ENCODE measurements at places on chromosomes 13 and 19. TPM values are rescaled to one million over a fixed set of nuclear protein-coding genes. Genes with fewer than 3 reads are reported as not detected.
A peak's percentile ranks its signal among the peaks of the same experiment; 100 is the strongest.

GRCh38 chr13:97387485-97387839 is 46.5 kb upstream of the RAP2A start:
- peaks cover 22% of the 10 kb centered on the region for H3K4me1 ChIP-seq
- H3K36me3 ChIP-seq: peaks cover 36% of the 10 kb centered on the region
- H3K4me3 ChIP-seq: no peak overlapping the region
- H3K27me3 ChIP-seq: no peaks in the 10 kb centered on the region

- H3K27ac ChIP-seq: no peak overlapping the region
- no peaks in the 10 kb centered on the region for H3K4me1 ChIP-seq
These were observed 29.4 kb upstream of the PTPRS start for GRCh38 chr19:5369962-5370367.

DNA sequence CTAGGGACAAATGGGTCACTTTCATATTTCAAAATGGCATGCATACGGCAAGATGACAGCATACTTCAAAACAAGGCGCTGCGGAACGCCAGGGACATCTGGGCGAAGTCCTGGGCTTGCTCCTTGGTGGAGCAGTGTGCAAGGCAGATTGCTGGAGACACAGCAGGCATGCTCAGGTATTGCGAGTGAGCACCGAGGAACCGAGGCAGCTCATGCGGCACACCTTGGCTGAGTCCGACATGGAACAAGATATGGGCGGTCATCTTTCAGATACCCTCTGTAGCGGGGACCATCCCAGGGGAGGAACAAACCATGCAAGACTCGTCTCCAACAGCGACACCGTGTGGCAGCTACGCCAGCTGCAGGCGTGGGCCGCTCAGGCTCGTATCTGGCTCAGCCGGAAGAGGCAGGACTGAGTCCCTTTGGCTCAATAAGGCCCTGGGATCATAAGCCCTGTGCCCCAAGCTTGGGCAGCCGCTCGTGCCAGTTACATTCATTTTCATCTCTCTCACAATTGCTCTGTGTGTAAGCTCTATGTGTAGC is 112.4 kb downstream of the NUFIP1 start:
- H3K4me1 ChIP-seq: peaks cover 9% of the 10 kb centered on the region
- H3K4me3 ChIP-seq: no peak overlapping the region
- no peaks in the 10 kb centered on the region for H3K27me3 ChIP-seq
- no peaks in the 10 kb centered on the region for H3K36me3 ChIP-seq
- DNase-seq: no peak
- no peak overlapping the region for H3K27ac ChIP-seq

- no peak overlapping the region for H3K4me3 ChIP-seq
These were observed 2.2 kb downstream of the IL11 start for GRCh38 chr19:55368106-55368505.

- no peak overlapping the region for H3K4me3 ChIP-seq
- H3K4me1 ChIP-seq: no peaks in the 10 kb centered on the region
- no peak for DNase-seq
- H3K36me3 ChIP-seq: peaks cover 25% of the 10 kb centered on the region
- no peak overlapping the region for H3K27ac ChIP-seq
These were observed 27.1 kb downstream of the RNASEH2B start for GRCh38 chr13:50936679-50937078.

GRCh38 chr13:101869553-101869952 is 417.1 kb downstream of the ITGBL1 start:
- no peak overlapping the region for H3K4me3 ChIP-seq
- no peak overlapping the region for H3K27ac ChIP-seq
- H3K4me1 ChIP-seq: no peaks in the 10 kb centered on the region
- peaks cover 46% of the 10 kb centered on the region for H3K27me3 ChIP-seq
- no peaks in the 10 kb centered on the region for H3K36me3 ChIP-seq
- DNase-seq: no peak

GRCh38 chr19:5098646-5099045 is 129.7 kb downstream of the KDM4B start:
- no peaks in the 10 kb centered on the region for H3K27me3 ChIP-seq
- H3K27ac ChIP-seq: no peak overlapping the region
- DNase-seq: no peak

- no peaks in the 10 kb centered on the region for H3K36me3 ChIP-seq
- H3K4me1 ChIP-seq: peaks cover 66% of the 10 kb centered on the region
- no peaks in the 10 kb centered on the region for H3K27me3 ChIP-seq
- H3K4me3 ChIP-seq: no peak overlapping the region
- DNase-seq: no peak
These were observed 25.3 kb downstream of the RASA3 start for GRCh38 chr13:114106991-114107685.

DNA sequence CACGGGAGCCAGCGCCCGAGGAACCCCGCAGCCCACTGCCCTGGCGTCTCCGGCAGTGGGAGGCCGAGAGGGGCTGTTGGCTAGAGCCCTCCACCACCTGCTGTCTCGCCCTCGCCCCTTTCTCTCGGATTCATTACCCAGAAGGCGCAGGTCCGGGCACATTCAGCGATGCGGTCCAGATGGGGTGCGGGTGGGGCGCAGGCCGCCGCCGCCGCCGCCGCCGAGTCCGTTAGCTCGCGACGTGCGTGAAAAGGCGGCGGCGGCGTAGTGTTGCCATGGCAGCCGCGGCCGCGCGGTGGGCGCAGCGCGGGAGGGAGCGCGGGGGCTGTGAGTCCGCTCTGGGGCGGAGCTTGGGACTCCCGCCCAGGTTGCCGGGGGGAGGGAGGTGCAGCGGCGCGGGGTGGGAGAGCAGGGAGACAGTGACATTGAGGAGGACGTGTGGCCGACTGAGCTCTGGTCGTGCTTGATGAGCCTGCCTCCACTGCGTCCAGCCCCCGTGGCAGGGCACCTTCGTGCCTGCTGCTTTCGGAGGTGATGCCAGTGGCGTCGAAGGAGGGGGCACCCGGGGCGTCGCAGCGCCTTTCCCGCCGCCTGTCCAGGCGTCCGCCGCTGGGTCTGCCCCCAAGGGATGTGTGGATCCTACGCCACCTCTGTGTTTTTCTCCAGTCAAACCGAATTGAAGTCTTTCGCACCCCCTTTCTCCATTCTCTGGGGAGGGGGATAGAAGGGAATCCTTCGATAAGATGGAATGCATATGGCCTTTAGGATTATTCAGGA is at the start of gene KATNAL1:
KATNAL1 (minus strand) TSS at position 358 of the 777 bp plus-strand sequence. CDS start 23,774 bp downstream, outside the sequence.
- H3K4me1 ChIP-seq: peaks cover 52% of the 10 kb centered on the region
- H3K27ac ChIP-seq: peak within 1 kb of the TSS; percentile 74
- H3K27me3 ChIP-seq: no peaks in the 10 kb centered on the region
- peaks cover 2% of the 10 kb centered on the region for H3K36me3 ChIP-seq

DNA sequence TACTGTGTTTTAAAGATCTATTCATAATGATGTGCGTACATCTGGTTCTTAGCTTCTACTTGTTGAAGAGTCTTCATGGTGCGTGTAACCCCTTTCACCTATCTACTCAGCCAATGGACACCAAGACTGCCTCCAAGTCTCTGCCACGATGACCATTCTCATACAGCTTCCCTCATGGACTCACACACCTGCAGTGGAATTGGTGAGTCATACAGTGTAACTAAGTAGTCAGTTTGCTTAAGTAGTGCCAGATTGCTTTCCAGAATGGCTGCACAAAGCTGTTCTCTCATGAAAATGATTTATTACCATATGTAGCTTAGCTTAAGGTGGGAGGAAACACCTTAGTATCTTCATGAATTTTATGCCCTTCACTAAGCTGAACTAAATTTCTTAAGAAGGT is 112.3 kb downstream of the AKAP11 start:
- H3K4me3 ChIP-seq: no peak overlapping the region
- no peaks in the 10 kb centered on the region for H3K36me3 ChIP-seq
- no peak overlapping the region for H3K27ac ChIP-seq
- H3K27me3 ChIP-seq: peaks cover 28% of the 10 kb centered on the region

DNA sequence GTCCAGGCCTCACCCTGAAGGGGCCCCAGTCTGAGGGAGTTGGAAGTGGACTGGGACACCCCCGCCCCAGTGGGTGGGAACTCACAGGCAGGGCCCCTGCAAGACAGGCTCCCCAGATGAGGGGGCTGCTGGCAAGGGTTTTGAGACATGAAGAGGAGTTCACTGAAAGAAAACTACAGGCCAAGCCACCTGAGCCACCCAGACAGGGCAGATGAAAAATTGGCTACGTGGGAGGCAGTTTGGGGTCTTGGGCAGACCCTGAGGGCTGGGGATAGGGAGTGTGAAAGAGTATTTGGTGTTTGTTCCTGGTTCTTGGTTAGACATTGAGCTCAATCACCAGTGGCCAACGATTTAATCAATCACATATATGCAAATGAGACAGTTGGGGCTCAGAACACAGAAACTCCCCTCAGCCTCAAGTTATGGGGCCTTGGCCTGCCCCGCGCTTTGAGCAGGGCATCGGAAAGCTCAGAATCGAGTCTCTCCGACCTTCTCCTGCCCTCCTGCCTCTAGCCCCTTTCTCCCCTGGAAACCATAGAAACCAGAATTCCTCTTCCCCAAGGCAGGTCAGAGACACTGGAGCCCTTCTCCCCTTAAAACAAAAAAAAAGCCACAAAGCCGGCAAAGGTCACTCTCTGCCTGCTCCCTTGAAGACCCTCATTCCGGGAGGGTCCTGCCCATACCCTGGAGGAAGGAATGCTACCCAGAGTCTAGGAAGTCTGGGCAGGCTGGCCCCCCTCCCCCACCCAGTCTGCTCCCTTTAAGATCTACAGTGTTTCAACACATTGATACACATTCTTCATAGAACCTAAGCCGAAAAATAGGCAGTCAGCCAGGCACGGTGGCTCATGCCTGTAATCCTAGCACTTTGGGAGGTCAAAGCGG is 1.3 kb upstream of the ISYNA1 start:
- H3K4me3 ChIP-seq: peak overlapping the region; percentile 48
- peaks cover 42% of the 10 kb centered on the region for H3K4me1 ChIP-seq
- peaks cover 5% of the 10 kb centered on the region for H3K36me3 ChIP-seq
- DNase-seq: no peak
- peak overlapping the region; percentile 89 for H3K27ac ChIP-seq
- no peaks in the 10 kb centered on the region for H3K27me3 ChIP-seq

DNA sequence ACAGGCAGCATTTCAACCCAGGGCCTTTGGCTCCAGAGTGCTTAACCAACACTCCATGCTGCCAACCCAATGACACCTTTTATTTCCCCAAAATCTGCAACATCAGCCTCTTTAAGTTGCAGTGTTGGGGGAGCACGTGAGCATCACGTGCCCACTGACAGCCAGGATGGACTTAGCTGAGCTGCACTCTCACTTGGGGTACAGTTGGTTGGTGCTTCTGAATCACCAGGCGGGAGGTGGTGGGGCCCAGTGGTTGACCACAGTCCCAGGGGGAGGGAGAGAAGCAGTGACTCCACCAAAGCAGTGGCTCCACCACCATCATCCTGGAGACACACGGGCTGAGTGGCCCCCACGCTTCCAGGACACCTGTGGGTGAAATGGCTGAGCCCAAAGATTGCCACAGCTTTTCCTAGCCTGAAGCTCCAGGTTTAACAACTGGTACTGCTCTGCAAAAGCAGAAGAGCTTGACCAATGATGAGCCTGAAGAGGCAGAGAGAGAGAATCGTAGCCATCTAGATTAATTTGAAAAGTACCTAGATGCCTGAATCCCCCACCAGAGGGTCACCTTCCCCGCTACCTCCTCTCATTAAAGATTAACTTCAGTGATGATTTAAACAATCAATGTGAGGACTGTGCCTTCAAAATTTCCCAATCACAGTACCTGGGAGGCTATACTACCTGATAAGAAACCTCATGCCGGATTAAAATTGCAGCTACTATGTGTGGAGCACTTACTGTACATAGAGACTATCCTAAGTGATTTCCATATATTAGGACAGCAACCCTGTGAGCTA is 193.8 kb downstream of the FOXO1 start:
- no peaks in the 10 kb centered on the region for H3K27me3 ChIP-seq
- no peak overlapping the region for H3K27ac ChIP-seq
- no peak for DNase-seq
- H3K4me1 ChIP-seq: peaks cover 16% of the 10 kb centered on the region

GRCh38 chr13:50358231-50359040 is 343.2 kb downstream of the KCNRG start:
- H3K27ac ChIP-seq: no peak overlapping the region
- DNase-seq: no peak

The ONECUT3 gene
- not detected for total RNA-seq

The PLIN4 gene
- total RNA-seq: not detected

The PRODH2 gene
- not detected for total RNA-seq

The ZNF490 gene
- 9.2 TPM for total RNA-seq

The CCDC97 gene
- 34.4 TPM for total RNA-seq

The CACNG6 gene
- total RNA-seq: not detected

The PTGER1 gene
- 1.6 TPM for total RNA-seq

The NTN5 gene
- 1.3 TPM for total RNA-seq

Measured in osteocyte (in vitro differentiated cells).